ENCODE measurements at places on chromosomes 4 and X. TPM values are rescaled to one million over a fixed set of nuclear protein-coding genes. Genes with fewer than 3 reads are reported as not detected.

The PDLIM5 gene
- total RNA-seq: 124 TPM

The SSX2 gene
- not detected for total RNA-seq

The MEPE gene
- total RNA-seq: not detected

The RAB40A gene
- total RNA-seq: 0.27 TPM

- peak; percentile 32 for DNase-seq
Observed at GRCh38 chr4:126264839-126265238, 950.1 kb downstream of the FAT4 start.

GRCh38 chrX:24646745-24647182 lies 383 bp downstream of the PCYT1B start:
- DNase-seq: peak; percentile 5

GRCh38 chr4:173505924-173506518 lies 24.0 kb downstream of the HAND2 start:
- peak; percentile 78 for DNase-seq

DNA sequence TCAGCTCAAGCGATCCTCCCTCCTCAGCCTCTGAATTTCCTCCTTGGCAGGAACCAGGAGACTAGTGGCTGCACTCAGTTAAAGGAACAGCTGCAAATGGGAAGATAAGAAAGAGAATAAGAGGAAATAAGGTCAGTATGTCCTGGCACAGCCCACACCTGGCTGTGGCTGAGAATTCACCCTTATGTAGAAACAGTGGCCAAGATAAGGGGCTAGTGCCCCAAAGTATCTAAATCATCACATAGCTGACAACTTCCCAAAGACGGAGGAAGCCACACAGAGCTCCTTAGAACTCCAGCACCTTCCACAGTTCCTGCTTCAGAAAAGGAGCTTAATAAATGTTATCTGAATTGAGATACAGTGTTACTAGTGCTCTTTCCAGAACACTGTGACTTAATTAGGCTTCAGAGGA lies 2.3 kb upstream of the CHIC2 start:
- DNase-seq: no peak

GRCh38 chr4:91015861-91016260 lies 888.7 kb downstream of the CCSER1 start:
- DNase-seq: no peak

All from fibroblast of the aortic adventitia (primary cell).